ENCODE measurements at places on chromosomes 16 and 17. TPM values are rescaled to one million over a fixed set of nuclear protein-coding genes. Genes with fewer than 3 reads are reported as not detected.

Gene KRT39
- polyA plus RNA-seq: not detected

Gene FOXL1
- polyA plus RNA-seq: 4.9 TPM

Gene CORO6
- 8.0 TPM for polyA plus RNA-seq

Gene TM4SF5
- not detected for polyA plus RNA-seq

GRCh38 chr16:22726868-22727267 is 87.1 kb upstream of the HS3ST2 start:
- no peak for DNase-seq

DNA sequence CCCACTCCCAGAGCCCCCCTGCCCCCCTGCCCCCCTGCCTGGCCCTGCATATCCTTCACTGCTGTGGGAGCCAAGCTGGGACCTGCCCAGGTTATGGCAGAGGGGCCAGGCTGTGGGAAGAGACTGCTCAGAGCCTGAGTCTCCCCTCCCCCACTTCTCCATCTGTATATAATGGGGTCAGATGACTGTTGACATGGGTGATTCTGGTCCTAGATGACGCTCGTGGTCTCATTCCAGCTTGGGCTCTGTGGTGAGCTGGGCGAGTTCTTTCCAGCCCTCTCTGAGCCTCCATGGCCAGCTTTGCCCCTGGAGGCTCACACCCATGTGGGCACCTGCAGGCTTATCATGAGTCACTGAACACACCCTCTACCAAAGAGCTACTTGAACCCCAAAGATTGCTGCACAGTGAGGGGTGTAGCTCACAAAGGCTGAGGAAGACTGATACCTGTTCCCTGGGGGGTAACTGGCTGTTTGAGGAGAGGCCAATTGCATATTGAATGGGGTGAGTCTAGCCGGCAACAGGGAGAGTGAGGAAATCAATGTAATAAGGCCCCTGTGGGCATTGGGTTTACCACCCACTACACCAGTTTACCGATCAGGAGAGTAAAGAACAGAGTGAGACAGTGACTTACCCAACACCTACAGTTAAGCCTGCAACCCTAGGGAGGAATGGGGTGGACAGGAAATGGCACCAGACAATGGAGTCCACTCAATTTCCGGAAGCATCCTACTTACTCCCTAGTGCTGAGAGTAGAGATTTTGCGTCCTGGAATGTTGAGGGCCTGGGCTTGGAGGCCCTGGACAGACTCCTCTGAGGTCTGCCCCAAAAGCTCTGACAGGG is 4.2 kb upstream of the SREBF1 start:
- no peak for DNase-seq

DNA sequence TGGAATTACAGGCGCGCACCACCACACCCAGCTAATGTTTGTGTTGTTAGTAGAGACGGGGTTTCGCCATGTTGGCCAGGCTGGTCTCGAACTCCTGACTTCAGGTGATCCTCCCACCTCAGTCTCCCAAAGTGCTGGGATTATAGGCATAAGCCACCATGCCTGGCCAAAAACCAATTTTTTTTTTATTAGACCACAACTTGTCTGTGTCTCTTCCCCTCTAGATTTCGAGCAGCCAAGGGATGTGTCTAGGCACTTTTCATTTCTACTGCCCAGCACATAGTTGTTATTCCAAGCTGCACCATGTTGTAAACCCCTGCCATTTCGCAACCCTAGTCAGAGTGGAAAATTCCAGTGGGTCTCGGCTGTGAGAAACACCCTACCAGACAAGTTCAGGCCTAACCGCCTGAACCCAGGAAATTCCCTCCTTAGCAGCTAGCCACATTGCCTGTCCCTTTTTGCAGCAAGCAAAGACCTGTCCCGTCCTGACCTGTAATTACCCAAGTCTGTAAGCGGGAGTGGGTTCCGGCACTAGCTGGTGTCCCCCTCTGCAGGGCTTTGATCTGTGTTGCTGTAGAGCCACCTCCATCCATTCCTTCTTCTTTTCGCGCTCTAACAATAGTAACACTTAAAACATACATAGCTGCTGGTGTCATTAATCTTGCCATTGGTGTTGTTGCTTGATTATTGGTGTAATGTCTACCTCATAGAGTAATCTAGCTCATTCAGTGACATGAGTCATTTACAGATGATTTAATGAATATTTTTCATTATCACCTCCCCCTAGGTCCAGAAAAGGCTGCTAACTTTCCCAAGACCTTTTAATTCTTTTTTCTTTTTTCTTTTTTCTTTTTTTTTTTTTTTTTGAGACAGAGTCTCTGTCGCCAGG is 77.3 kb upstream of the ATF7IP2 start:
- no peak for DNase-seq

- no peak for DNase-seq
These were observed 98.9 kb downstream of the RPTOR start for GRCh38 chr17:80643326-80644099.

DNA sequence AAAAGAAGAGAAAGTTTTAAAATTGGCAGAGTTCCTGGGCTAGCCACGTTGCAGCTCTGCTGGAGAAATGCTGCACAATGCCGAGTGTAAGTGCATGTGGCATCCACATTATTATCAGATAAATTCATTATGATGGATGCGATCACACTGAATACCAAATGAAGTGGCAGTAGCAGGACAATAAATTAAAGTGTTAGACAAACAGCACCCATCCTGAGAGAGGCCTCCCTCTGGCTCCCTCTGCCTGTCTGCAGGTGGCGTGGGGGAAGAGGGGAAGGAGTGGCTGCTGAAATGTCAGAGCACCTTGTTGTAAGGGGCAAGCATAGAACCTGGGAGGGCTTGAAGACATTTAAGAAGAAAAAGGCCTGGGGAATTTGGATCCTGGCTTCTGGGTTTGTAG is 324.1 kb downstream of the HAPSTR1 start:
- no peak for DNase-seq

GRCh38 chr17:6716736-6717135 is 3.6 kb upstream of the SLC13A5 start:
- no peak for DNase-seq

GRCh38 chr16:25018972-25019617 is 3.9 kb upstream of the ARHGAP17 start:
- no peak for DNase-seq

DNA sequence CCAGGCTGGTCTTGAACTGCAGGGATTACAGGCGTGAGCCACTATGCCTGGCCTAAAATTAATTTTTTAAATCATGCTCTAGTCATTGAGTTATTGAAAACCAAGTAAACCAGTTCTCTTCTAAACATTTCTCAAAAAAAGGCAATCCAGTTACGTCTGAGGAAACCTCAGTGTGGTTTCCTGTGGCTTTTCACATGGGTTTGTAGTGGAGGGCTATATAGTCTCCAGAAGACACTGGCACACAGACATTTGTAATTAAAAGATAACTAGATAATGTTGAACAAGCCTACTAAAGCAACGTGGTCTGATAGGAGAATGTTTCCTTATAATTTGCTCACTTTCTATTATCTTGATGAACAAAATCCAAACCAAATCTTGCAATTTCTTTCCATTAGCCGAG is 5.2 kb upstream of the TOB1 start:
- no peak for DNase-seq

GRCh38 chr16:81813648-81814047 is 34.6 kb downstream of the PLCG2 start:
- no peak for DNase-seq

DNA sequence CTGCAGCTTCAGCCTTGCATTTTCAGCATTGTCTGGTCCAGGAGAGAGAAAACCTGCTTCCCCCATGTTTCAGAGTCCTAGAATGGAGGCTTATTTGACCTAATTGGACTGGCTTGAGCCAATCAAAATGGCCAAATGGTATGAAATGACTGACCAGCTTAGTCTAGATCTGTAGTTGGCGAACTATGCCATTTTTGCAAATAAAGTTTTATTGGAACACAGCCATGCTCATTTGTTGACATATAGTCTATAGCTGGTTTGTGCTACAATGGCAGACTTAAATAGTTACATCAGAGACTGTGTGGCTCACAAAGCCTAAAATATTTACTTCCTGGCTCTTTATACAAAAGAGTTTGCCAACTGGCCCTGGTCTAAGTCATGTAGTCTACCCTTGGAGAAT is 180.8 kb downstream of the HS3ST3B1 start:
- DNase-seq: no peak

DNA sequence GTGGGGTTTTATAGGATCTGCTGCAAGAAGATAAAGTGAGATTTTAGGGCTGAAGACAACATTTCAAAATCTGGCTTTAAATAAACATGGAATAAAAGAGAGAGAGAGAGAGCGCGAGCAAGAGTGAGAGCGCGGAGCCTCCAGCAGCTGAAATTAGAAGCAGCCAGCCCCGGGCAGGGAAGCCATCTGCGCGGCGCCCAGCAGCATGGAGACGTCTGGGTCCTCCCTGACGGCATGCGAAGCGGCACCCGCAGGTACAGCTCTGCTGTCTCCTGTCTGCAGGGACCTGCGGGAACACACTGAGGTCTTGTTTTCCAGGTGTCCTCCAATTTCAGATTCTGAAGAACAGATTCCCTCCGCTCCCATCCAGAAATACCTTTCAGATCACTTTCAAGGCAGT is 7.9 kb upstream of the BAIAP2 start:
- DNase-seq: no peak

DNA sequence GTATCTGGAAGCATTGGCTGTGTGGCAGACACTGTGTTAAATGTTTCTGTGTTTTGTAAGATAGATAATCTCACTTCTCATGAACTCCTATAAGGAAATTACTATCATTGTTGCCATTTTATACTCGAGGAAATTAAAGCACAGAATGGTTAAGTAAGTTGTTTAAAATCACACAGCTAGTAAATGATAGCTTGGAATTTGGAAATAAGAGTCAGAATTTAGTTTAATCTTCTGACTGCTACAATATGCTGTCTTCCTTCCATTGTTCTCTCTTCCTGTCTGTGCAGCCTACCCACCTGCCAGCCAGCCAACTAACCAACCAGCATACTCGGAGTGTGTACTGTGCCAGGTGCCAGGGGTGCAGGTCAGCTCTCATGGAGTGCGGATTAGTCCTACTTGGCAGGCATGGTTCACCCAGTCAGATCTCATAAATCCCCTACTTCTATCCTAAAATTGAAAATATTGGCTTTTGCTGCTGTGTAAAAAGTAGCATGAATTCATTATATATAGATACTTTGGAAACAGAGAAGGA is 79.9 kb upstream of the LGALS9 start:
- no peak for DNase-seq

DNA sequence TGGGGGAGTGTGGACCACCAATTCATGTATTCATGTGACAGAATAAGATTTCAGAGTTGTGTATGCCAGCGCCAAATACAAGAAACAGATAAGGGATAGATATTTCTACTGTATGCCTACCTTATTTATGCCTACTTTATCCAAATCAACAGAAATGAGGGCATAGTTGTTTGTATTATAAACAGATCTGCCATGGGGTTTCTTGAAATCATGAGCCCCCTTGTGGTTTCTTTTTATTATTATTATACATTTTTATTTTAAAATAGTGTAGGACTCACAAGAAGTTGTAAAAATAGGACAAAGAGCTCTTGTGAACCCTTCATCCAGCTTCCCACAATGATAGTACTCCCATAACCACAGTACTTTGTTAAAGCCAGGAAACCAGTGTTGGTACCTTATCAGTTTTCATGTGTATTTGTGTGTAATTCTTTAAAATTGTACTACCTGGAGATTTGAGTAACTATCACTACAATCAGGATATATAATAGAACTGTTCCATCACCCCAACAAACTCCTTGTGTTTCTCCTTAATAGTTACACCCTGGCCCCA is 229.4 kb downstream of the CCDC182 start:
- no peak for DNase-seq

GRCh38 chr17:75652934-75653549 is 13.9 kb downstream of the RECQL5 start:
- DNase-seq: no peak

DNA sequence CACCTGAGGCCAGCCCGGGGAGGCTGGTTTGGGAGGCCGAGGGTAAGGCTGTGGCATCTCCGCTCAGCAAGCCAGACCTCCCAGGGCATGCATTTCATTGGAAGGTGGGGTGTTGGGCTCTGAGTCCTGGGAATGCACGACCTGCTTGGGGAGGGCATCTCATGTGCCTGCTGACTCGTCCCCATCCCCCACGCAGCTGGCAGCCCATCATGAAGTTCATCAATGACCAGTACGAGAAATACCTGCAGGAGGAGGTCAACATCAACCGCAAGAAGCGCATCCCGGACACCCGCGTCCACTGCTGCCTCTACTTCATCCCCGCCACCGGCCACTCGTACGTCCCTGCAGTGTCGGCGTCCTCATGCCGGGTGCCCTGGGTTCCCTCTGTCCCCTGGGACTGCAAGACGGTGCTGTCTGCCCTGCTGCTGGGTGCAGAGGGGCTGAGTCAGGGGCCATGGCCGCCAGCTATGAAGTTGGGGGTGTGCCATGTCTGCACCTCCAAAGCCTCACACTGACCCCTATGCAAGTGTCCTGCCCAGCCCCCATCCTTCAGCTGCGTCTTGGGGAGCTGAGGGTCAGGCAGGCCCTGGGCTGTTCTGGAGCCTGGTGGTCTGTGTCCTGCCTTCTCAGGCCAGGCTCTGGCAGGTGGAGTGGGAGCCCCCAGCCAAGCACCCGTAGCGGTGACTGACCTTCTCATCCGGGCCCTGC is 347.9 kb downstream of the SEC14L1 start:
- DNase-seq: no peak

GRCh38 chr16:60241671-60242070 is 1507.6 kb upstream of the GOT2 start:
- no peak for DNase-seq

DNA sequence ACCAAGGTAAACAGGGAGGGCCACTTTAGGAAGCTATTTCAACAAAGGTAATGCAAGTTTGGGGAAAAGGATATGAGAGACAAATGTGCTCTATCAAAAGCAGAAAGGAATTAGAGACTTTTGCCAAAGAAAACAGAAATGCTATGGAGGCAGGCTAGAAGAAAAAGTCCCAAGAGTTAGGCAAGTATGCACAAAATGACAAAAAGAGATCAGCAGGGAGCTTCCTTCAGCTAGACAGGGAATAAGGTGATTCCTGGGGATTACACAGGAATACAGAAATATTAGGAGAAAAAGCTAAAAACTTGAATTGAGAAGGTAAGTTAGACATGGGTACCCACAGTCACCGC is 2.4 kb downstream of the FXR2 start:
- DNase-seq: no peak

DNA sequence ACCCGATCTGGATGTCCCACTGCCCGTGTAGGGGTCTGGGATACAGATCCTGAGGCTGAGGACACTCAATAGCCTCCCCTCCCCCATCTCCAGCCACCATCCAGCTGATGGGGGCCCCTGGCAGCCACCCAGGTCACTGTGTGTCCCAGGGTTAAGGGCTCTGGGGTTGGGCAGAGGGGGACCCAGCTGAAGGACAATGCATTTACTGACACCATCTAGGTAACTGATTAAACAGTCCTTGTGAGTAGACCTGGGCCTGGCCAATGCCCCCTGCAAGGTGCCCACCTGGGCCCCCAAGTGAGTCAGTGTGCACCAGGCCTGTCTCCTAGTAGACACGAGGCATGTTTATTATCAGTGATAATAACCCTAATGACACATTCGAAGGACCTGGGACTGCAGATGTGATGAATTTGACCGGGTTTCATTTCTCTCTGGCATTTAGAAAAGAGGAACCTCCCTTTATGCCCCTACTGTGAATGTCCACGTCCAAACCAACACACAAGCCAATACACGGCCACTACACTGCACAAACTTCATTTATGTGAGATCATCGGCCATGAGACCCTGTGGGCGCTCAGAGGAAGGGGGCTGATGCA is 261.9 kb upstream of the FOXF1 start:
- DNase-seq: no peak
